Endothelial cell of umbilical vein (primary cell): ENCODE measurements at places on chromosomes 5 and 9. TPM values are rescaled to one million over a fixed set of nuclear protein-coding genes. Genes with fewer than 3 reads are reported as not detected.

- H3K4me1 ChIP-seq = peaks cover 13% of the 10 kb centered on the region
- peaks cover 12% of the 10 kb centered on the region for H3K27me3 ChIP-seq
- no peak overlapping the region for H3K27ac ChIP-seq
- no peaks in the 10 kb centered on the region for H3K36me3 ChIP-seq
Measured at GRCh38 chr5:150670948-150671310, 9.9 kb downstream of the MYOZ3 start.

DNA sequence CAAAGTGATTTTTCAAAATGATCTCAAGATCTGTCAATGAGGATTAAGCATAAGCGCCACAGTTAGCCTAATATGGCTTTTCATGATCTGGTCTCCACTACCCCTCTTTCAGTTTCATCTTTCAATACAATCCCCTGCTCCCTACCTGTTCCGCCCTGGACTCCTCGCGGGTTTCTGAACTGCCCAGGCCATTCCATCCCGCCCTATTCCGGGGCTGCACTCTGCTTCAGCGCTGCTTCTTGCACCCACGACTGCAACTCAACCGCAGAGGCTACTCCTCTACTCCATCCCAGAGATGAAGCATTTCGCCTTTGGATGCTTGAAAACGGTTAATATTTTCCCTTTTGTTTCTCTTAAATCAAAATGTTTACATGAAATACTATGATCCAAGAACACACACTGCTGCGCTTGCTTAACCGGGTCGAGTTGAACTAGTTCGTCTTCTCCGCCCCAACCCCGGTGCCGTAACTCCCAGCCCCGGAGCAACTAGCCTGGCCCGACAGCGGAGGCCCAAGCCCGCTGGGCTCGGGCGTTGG is 716 bp upstream of the OTULIN start:
- H3K27me3 ChIP-seq = no peaks in the 10 kb centered on the region
- DNase-seq = no peak
- H3K4me1 ChIP-seq = peaks cover 24% of the 10 kb centered on the region
- no peaks in the 10 kb centered on the region for H3K36me3 ChIP-seq
- peak overlapping the region; percentile 47 for H3K27ac ChIP-seq
- H3K4me3 ChIP-seq = peak overlapping the region; percentile 10

DNA sequence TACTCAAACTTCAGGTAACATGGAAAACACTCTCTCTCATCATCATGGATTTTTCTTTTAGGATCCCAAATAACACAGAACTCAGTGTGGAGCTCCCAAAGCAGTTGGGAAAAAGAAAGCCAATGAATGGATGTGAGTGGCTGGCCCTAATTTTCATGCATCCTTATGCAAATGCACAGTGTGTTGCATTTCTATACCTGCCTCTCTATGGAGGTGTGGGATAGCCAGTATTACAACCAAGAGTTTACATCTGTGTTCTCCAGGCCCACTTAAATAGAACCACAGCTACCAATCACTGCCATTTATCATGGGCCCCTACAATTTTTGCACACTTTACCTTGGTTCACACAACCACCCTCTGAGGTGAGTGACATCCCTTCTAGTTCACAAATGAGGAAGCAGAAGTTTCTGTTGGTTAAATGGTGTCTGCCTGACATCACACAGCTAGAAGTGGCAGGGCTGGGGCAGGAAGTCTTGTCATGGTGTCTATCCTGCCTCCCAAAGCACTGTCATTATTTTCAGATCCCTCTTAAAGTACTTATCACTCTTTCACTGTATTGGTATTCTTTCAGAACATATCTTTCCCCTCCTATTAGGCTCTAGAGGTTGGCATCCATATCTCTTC is 17.3 kb downstream of the MAMDC2 start:
- DNase-seq = no peak
- no peak overlapping the region for H3K27ac ChIP-seq
- no peaks in the 10 kb centered on the region for H3K36me3 ChIP-seq
- H3K4me1 ChIP-seq = no peaks in the 10 kb centered on the region
- H3K4me3 ChIP-seq = no peak overlapping the region

- H3K4me3 ChIP-seq = no peak overlapping the region
- no peak overlapping the region for H3K27ac ChIP-seq
- DNase-seq = no peak
- H3K4me1 ChIP-seq = no peaks in the 10 kb centered on the region
Measured at GRCh38 chr5:67146981-67147380, 49.6 kb downstream of the CD180 start.

DNA sequence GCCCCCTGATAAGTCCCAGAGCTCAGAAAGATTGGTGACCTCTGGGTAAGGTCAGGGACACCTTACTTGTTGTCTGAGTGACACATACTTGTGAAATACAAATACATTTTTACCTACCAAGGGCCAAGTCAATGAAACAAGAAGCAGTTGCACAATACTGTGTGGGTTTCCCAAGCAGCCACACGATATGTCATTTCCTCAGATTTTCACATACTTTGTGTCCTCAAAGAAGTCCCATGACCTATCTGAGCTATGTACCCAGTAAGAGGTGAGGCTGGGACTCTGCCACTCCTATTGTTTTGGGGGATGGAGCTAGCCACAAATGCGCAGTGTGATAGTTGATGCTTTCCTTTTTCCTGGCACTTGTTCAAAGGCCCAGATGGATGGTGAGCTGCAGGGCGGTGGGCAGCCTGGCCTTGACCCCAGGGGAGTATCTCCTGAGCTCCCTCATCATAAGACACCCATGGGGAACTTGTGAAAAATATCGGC is 4.8 kb upstream of the SLC25A51 start:
- no peak overlapping the region for H3K4me3 ChIP-seq
- DNase-seq = no peak
- H3K27ac ChIP-seq = no peak overlapping the region
- no peaks in the 10 kb centered on the region for H3K27me3 ChIP-seq
- no peaks in the 10 kb centered on the region for H3K36me3 ChIP-seq
- H3K4me1 ChIP-seq = peaks cover 7% of the 10 kb centered on the region

DNA sequence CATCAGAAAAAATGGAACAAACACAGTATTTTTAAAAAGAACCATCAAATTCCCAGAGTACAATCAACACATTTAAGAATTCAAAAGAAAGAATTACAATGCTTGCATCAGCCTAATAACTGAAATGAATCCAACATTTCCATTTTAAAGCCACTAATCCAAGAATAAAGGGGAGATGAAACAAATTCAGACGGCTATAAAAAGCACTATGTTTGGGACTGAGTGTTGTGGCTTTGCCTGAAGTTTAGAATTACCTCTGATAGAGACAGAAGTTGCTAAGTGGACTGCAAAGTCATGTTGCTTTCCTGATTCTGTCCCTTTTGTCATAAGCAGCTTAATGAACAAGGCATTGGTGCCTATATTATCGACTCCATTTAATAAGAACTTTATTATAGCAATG is 135.4 kb upstream of the RGMB start:
- H3K4me3 ChIP-seq = no peak overlapping the region
- H3K4me1 ChIP-seq = no peaks in the 10 kb centered on the region
- no peak for DNase-seq
- no peak overlapping the region for H3K27ac ChIP-seq
- no peaks in the 10 kb centered on the region for H3K27me3 ChIP-seq

DNA sequence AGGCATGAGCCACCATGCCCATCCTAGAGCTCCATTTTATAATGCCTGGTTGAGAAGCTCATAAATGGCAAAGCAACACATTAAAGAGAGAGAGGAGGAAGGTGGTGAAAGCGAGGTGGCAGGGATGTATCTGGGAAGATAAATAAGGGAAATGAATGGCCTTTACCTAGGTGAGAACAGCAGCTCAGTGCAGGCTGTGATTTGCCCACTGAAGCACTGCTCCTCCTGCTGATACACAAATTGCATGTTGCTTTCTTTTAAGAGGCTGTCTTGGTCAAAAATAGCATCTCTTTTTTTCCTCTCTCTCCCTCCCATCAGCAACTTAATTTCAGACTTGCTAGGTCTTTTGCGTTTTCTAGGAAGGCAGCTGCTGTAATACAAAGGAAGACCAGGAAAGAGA is 258.9 kb downstream of the FAM114A2 start:
- no peaks in the 10 kb centered on the region for H3K27me3 ChIP-seq
- no peak overlapping the region for H3K27ac ChIP-seq

DNA sequence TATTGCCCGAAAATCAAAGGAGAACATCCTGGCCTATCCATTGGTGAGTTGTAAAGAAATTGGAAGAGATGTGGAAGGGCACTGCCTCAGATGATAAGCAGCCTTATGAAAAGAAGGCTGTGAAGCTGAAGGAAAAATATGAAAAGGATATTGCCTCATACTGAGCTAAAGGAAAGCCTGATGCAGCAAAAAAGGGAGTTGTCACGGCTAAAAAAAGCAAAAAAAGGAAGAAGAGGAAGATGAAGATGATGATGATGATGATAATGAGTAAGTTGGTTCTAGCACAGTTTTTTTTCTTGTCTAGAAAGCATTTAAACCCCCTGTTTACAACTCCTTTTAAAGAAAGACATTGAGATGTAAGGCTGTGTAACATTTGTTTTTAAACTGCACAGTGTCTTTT is 59.8 kb upstream of the ZBED3 start:
- DNase-seq = no peak
- no peak overlapping the region for H3K4me3 ChIP-seq

DNA sequence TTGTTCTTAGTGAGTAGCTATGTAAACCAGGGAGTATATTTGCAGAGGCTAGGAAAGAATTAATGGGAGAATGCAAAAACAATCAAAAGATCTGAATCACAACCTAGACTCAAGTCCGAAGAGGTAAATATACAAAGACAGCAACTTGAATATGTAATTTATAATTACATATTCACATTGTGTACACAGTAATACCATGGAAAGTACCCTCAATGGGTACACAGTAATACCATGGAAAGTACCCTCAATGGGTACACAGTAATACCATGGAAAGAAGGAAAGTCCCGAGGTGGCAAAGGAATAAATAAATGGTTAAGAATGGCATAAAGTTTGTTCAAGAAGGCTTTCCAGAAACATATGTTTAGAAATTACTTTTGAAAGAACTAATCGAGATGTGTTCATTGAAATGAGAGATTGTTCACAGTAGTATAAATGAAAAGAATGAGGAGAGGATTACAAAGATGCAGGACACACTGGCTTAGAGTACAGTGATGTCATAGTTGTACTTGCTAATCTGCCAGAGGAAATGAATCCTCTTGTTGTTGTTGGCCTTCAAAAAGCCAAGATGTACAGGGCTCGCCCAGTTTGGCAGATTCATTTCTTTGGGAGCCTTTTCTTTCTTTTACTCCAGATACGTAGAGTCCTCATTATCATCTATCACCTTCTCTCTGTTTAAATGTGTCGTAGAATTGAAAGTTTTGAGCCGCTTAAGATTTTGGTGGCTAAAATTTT is 116.0 kb downstream of the UNC13B start:
- H3K4me3 ChIP-seq = no peak overlapping the region
- no peaks in the 10 kb centered on the region for H3K27me3 ChIP-seq
- DNase-seq = peak; percentile 83
- H3K4me1 ChIP-seq = peaks cover 36% of the 10 kb centered on the region
- no peaks in the 10 kb centered on the region for H3K36me3 ChIP-seq

GRCh38 chr5:159735749-159736660 is 180.3 kb upstream of the ADRA1B start:
- H3K4me3 ChIP-seq = no peak overlapping the region
- H3K27ac ChIP-seq = no peak overlapping the region
- no peaks in the 10 kb centered on the region for H3K27me3 ChIP-seq
- no peak for DNase-seq
- H3K36me3 ChIP-seq = no peaks in the 10 kb centered on the region

- H3K27ac ChIP-seq = peak overlapping the region; percentile 95
- no peaks in the 10 kb centered on the region for H3K27me3 ChIP-seq
- H3K4me1 ChIP-seq = peaks cover 32% of the 10 kb centered on the region
- no peaks in the 10 kb centered on the region for H3K36me3 ChIP-seq
Measured at GRCh38 chr9:81874250-81874649, 54.0 kb upstream of the SPATA31D4 start.

- no peak overlapping the region for H3K27ac ChIP-seq
- DNase-seq = no peak
- no peak overlapping the region for H3K4me3 ChIP-seq
- H3K36me3 ChIP-seq = no peaks in the 10 kb centered on the region
- no peaks in the 10 kb centered on the region for H3K4me1 ChIP-seq
Measured at GRCh38 chr9:117151716-117152115, 263.1 kb downstream of the ASTN2 start.

GRCh38 chr9:3868466-3868865 is 342.7 kb upstream of the RFX3 start:
- no peak overlapping the region for H3K4me3 ChIP-seq
- no peaks in the 10 kb centered on the region for H3K27me3 ChIP-seq
- H3K4me1 ChIP-seq = peaks cover 2% of the 10 kb centered on the region
- no peak overlapping the region for H3K27ac ChIP-seq
- no peaks in the 10 kb centered on the region for H3K36me3 ChIP-seq

DNA sequence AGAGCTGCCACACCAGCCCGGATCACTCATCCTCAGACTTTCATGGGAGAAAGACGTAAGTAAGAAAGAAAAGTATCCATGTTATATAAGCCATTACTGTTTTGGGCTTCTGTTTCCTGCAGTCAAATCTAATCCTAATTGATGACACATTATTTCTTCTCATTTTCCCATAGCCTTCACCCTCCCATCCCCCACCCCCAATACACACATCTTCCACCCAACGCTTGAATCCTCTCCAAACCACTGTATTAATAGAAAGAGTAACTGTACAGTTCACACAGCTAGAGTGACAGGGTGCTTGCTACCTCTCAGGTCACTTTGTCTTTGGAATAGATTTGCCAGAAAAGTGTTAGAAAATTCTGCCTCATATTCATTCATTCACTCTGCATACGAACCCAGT is 69.3 kb upstream of the IL17B start:
- H3K27me3 ChIP-seq = no peaks in the 10 kb centered on the region
- H3K4me3 ChIP-seq = no peak overlapping the region
- peaks cover 60% of the 10 kb centered on the region for H3K4me1 ChIP-seq
- H3K27ac ChIP-seq = no peak overlapping the region

DNA sequence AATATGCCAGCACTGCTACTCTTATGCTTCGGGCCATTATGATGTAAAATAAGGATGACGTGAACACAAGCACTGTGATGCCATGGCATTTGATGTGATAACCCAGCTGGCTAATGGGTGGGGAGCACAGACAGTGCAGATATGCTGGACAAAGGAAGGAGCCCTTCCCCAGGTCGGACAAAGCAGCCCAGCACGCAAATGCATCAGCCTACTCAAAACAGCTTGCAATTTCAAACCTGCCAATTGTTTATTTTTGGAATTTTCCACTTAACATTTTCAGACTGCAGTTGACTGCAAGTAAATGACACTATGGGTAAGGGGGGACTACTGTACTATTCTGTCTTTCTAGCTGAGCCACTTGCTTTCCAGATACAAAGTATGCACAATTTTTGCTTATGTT is 181.3 kb downstream of the DCP2 start:
- DNase-seq = no peak
- H3K4me1 ChIP-seq = peaks cover 2% of the 10 kb centered on the region
- no peaks in the 10 kb centered on the region for H3K27me3 ChIP-seq
- H3K36me3 ChIP-seq = no peaks in the 10 kb centered on the region
- no peak overlapping the region for H3K4me3 ChIP-seq

Gene C8G
- total RNA-seq = 1.4 and 1.9 TPM in 2 replicates

Gene PCDHGB3
- 1.7 and 2.0 TPM in 2 replicates for total RNA-seq

Gene PCDH12
- total RNA-seq = 18.5 and 20.4 TPM in 2 replicates

Gene TMEM174
- total RNA-seq = not detected in 2 replicates

Gene GLRA1
- total RNA-seq = not detected in 2 replicates

Gene SPAAR
- total RNA-seq = 13.0 and 24.8 TPM in 2 replicates

Gene SCGB3A2
- not detected in 2 replicates for total RNA-seq

Gene SV2C
- 0.07 TPM in 1 of 2 replicates, not detected in the other for total RNA-seq
